H4 (cell line): ENCODE measurements at places on chromosomes 7 and 10. TPM values are rescaled to one million over a fixed set of nuclear protein-coding genes. Genes with fewer than 3 reads are reported as not detected.

DNA sequence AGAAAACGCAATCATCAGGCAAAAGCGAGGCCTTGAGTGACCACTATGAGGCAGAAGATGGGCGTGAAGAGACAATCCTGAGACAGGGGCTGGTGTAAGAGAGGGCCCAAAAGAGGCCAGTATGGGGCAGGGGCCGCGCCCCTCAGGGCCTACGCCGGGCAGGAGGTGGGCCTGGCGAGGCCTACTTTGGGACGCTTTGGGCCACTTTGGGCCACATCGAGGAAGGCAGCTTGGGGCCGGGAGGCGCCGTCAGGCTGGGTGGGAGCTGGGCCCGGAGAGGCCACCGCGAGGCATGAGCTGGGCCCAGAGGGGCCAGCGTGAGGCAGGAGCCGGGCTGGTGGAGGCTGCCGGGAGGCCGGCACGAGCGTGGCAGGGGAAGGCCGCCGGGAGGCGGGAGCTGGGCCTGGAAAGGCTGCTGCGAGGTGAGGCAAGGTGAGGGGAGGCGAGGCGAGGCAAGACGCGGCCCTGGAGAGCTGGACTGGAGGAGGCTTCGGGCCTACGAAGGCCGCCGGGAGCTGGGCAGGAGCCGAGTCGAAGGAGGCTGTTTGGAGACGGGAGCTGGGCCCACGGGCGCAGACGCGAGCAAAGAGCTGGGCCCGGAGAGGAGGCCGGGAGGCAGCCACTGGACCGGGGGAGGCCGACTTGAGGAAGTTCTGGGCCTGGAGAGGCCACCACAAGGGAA, 171.3 kb downstream of the TPST1 start:
- no peak for DNase-seq

GRCh38 chr7:135943134-135943879, 33.9 kb downstream of the MTPN start:
- DNase-seq, result no peak

DNA sequence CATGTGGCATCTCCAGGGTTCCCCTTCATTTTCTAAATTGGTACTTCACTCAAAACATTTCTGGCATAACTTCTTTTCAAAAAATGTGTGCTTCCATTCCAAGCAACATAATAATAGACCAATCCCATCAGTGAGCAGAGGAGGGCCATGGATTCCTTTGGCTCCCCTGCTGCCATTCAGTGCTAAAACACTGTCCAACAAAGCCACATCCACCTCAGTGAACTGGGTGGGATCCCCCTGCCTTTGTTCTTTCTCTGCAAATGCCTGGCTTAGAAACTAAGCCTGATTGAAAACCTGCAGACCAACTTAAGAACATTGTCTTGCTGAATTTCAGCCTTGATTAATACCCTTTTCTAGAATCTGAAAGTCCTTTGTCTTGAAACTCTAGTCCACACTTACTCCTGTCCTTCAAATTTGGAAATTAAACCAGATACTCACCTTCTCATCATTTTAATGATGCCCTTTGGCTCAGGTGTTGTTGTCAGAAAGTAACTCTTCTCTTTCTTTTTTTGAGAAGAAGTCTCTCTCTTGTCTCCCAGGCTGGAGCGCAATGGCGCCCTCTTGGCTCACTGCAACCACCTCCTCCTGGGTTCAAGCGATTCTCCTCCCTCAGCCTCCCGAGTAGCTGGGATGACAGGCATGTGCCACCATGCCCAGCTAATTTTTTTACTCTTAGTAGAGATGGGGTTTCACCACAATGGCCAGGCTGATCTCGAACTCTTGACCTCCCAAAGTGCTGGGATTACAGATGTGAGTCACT, 132.3 kb downstream of the PLXNA4 start:
- DNase-seq, result no peak

DNA sequence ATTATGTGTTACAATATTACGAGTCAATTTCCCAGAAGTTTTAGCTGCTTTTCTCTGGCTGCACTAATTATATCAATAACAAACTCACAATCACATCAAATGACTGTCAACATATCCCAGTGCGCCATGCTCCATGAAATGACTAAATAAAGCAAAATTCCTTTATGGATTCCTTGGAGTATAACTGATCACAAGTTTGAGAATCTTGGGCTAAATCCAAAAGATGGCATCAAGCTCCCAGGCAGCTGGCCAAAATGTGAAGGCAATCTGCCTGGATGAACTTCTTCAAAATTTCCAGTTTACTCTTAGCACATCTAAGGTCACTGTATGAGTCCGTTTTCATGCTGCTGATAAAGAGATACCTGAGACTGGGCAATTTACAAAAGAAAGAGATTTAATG, 210.8 kb downstream of the CCSER2 start:
- no peak for DNase-seq

- DNase-seq, result no peak
Measured at GRCh38 chr7:69668339-69668870, 70.1 kb downstream of the AUTS2 start.

- DNase-seq, result no peak
Measured at GRCh38 chr10:119762805-119763798, 37.3 kb downstream of the INPP5F start.

DNA sequence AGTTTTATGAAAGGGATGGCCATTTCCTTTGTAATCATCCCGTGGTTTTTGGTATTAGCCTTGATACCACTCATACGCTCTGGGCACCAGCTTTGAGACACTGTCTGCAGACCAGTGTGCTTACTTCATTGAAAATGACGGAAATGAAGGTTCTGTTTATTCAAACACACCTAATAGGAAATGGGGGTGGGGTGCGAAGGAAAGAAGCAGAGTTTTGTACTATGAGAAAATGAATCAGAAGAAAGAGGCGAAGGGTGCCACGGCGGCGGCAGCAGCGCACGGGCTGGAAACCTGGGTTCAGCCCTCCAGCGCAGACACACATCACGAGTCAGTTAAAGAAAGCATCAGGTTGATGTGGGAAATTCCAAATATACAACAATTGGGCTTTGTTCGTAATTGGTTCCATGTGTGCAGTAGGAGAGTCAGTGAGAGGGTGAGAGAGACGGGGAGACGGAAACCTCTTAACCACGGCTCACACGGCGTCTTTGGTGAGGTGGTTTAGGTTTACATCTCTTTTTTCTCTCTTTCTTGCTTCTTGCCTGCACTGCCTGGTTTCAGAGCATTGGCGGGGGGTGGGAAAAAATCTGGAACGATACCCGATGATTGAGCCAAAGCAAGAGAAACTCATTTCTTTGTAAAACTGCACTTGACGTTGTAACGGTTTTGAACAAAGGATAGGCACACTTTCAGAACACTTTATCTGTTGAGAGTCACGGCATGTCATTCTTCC, 321.2 kb downstream of the FRMD4A start:
- DNase-seq, result peak; percentile 58

DNA sequence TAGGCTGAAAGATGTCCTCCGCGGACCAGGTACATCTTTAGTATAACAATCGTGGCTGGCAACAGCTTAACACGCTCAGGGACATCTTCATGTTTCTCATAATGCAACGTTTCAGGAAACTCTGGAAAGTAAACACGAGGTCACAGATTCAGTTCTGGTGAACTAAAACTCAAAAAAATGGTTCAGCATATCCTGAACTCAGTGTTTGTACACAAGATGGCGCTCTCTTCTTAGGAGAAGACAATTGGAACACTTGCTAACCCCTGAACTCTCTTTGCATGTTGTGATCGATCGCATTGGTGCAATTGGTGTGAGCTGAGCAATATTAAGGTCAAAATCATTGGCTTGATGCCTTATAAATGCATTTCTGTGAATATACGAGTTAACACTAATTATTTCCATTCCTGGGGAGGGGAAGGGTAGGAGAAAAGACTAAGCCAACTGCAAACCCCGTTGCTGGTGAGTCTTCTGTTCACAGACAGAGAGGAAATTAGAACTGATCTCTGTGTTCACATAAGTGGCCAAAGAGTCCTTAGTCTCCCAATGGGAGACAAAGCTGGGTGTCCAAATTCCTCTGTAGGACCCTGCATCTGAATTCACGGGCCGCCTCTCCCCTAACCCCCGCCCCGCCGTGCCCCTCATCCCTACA, 52.6 kb upstream of the FAM180A start:
- DNase-seq, result peak; percentile 69

DNA sequence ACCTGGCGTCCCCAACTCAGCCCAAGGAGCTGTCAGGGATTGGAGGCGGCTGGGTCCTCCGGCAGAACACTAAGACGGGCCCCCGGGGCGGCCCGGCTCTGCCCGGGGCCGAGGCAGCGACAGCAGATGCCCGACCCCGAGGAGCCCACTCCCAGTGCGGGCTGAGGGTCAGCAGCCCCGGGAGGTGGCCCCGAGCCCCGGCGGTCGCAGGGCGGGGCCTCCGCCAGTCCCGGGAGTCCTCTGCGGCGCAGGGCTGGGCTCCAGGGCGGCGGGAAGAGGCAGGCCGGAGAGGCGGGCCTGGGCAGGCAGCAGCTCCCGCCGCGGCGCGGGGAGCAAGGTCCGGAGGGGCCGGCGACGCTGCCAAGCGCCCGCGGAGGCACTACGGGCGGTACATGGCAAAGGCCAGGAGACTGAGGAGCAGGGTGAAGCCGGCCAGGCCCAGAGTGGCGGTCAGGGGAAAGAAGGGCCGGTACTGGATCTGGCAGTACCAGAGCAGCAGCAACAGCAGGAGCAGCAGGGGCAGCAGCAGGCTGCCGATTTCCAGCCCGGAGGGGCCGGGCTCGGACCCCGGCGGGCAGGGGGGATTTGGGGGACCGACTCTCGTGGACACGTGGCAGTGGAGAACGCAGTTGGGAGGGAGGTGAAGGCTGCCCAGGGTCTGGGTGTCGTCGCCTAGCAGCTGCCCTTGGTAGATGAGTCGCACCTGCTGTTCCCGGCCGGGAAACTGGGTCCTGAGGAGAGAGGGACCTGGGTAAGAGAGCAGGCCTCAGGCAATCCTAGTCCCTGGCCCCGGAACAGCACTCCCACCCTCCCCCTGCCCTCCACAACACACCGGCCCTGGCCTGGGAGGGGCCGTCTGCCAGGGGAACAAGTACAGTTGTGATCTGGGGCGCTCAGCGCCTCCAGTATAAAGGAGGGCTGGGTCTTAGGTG, 827 bp upstream of the FASTK start:
- DNase-seq, result no peak

- DNase-seq, result peak; percentile 34
Measured at GRCh38 chr10:31317652-31318381, 1.2 kb upstream of the ZEB1 start.

- DNase-seq, result no peak
Measured at GRCh38 chr7:129702316-129702715, 90.8 kb downstream of the NRF1 start.

- DNase-seq, result no peak
Measured at GRCh38 chr7:150851492-150852370, 586 bp upstream of the AOC1 start.

- no peak for DNase-seq
Measured at GRCh38 chr7:74473116-74473515, 19.4 kb downstream of the GTF2IRD1 start.

DNA sequence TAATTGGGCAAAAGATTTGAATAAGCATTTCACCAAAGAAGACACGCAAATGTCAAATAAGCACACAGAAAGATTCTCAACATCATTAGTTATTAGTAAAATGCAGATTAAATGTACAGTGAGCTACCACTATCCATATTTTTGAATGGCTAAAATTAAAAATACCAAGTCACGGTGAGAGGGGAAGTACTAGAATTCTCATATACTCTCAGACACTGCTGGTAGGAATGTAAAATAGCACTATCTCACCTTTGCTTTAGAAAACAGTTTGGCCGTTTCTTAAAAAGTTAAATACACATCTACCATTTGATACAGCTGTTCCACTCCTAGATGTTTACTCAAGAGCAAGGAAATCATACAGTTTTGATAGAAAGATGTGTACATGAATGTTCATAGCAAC, 115.8 kb upstream of the CELF2 start:
- DNase-seq, result no peak

- no peak for DNase-seq
Measured at GRCh38 chr10:104492329-104492940, 138.8 kb downstream of the CFAP58 start.

- peak; percentile 82 for DNase-seq
Measured at GRCh38 chr7:27364344-27364758, 121.7 kb downstream of the EVX1 start.

GRCh38 chr7:36153571-36154097, 580 bp downstream of the EEPD1 start:
- no peak for DNase-seq

DNA sequence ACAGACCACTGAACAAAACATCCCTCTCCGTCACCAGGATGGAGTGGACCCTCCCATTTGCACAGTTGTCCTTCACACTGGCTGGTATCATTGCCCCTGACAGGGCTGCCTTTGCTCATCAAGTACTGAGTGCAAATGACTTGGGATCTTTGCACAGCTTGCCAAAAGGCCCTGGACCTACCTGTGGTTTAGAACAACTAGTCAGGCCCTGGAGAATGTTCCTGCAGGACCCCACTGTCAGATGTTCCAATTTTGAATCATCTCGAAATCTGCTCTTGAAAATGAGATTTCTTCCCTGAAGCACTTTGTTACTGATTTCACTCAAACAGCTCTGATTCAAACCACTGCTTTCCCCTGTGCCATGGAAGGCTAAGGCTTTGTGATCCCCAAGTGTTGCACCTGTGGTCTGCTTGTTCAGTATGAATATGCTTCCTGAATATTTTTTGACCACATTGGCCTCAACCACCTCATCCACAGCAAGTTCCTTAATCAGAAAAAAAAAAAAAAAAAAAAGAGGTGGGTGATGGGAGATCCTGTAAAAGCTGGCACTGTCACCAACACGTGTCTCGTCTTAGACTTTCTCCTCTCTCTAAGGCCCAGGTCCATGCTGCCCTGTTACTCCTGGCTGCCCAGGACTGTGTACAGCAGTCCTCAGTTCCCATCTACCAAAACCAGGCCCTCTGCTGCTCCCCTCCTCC, 2.7 kb upstream of the AOAH start:
- no peak for DNase-seq

Gene GLI3
- 4.9 and 5.6 TPM in 2 replicates for total RNA-seq

Gene IFIT1
- 102 and 123 TPM in 2 replicates for total RNA-seq

Gene C10orf90
- 0.19 and 1.7 TPM in 2 replicates for total RNA-seq

Gene MOGAT3
- total RNA-seq, result not detected in 2 replicates

Gene FOXP2
- 1.7 and 2.0 TPM in 2 replicates for total RNA-seq

Gene MACROH2A2
- total RNA-seq, result 37.9 and 42.7 TPM in 2 replicates

Gene PARP12
- 26.7 and 27.3 TPM in 2 replicates for total RNA-seq

Gene C10orf67
- not detected in 2 replicates for total RNA-seq

Gene ECHS1
- total RNA-seq, result 148 and 156 TPM in 2 replicates

Gene TEX47
- total RNA-seq, result not detected in 2 replicates

Gene RBP4
- total RNA-seq, result 0.56 TPM in 1 of 2 replicates, not detected in the other

Gene OR9A2
- total RNA-seq, result not detected in 2 replicates
